Activated T-helper 1 cell treated with Interleukin-2 at 50 U/mL for 16 hours (primary cell): ENCODE measurements at places on chromosomes 2 and 18.

DNA sequence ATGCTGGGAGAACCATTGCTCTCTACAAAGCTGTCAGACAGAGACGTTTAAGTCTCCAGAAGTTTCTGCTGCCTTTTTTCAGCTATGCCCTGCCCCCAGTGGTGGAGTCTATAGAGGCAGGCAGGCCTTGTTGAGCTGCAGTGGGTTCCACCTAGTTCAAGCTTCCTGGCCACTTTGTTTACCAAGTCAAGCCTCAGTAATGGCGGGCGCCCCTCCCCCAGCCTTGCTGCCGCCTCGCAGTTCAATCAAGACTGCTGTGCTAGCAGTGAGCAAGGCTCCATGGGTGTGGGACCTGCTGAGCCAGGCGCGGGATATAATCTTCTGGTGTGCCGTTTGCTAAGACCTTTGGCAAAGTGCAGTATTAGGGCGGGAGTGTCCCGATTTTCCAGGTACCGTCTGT, 52.7 kb upstream of the SCYGR2 start:
- DNase-seq = no peak

DNA sequence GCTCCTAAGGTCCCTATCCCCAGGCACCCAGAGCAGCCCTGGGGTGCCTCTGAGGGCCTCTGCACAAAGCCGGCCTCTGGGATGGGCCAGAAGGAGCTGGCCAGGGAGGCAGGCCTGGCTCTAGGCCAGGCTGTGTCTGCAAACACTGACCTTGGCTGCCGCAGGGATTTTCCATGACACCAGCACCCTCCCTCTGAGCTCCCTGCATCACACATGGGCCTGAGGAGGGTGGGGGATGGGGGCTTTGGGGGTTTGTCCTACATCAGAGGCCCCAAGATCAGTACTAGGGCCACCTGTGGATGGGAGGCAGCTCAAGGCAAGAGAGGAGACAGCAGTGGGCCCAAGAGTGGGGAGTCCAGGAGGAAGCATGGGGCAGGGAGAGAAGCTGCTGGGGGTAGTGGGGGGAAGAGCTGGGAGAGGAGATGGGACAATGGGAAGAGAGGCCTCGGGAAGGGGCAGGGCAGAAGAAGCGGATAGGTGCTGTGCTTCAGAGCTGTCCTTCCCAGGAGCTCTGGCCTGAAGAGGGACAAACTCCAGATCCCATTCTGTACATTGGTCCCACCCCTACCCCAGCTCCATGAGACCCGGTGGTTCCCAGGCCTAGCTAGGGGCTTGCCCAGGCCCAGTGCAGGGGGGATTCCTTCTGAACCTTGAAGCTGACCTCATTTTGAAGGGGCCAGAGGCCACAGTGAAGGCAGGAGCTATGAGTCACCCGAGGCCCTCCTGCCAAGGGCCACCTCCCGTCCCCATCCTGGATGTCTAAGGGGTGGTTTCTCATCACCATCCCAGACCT, 28.0 kb downstream of the KCNK3 start:
- no peak for DNase-seq

DNA sequence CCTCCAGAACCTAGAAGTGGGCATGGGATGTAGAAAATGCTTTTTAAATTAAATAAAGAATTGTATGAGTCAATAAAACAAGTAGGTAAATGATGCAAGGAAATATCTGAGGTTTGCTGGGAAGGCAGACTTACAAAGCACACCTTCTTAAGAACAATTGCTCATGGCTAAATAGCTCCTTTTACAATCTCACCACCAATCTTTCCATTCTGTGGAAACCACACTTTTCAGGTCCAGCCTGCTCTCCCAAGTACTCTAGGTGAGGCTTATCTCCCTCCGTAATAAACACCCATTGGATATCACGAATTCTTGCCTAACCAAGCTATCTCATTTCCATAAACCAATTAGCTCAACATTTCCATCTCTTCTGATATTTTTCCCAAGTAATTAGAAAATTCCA, 91.5 kb upstream of the SLC8A1 start:
- no peak for DNase-seq

DNA sequence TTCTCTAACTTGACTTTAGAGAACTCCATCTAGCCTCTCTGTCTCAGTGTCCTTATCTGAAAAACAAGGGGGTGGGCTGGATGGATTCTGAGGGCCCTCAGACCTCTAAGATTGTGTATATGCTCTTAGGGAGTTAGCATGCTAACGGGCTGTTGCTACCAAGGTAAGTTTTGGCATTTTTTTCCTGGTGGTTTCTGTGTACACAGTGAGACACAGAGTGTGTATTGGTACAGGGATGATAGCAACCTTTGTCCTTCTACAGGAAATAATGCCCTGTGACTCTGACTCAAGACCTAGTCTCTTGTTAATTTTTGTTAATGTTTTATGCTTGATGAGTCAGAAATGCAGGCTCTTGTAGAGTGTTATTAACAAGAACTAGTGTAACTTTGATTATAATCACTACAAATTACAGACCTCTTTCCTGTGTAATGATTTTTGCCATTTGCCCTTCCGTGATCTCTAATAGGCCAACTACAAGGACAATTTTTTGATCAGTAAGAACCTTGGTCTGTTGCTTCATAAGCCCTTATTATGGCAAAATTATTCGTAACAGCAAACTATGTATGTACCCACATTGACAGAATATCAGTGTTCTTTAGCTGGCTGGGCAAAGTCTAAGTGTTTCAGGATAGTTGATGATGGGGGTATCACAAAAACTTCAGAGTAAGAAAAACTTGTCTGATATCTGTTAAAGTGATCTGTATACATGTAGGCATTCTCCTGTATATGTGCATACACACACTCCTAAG, 89.7 kb downstream of the SPTBN1 start:
- DNase-seq = no peak

DNA sequence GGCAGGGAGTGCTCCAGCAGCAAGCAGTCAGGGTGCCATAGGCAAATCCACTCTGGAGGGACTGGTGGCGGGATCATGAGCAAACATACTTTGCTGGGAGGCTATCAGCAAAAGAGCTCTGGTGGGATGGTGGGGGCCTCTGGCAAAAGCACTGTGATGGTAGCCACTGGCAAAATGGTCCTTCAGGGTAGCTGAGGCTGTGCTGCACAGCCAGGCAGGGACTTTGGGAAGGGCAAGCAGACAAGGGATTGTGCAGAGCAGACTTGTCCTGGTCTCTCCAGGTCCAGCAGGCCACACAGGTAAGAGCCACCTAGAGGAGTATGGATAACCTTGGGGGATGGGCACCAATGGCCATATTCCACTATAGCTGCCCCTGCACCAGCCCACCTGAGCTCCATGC, 129.4 kb upstream of the OTOS start:
- no peak for DNase-seq

- no peak for DNase-seq
Observed at GRCh38 chr2:41940060-41940744, 107.6 kb upstream of the PKDCC start.

- DNase-seq = no peak
Observed at GRCh38 chr2:121903037-121903689, 147.7 kb downstream of the TSN start.

DNA sequence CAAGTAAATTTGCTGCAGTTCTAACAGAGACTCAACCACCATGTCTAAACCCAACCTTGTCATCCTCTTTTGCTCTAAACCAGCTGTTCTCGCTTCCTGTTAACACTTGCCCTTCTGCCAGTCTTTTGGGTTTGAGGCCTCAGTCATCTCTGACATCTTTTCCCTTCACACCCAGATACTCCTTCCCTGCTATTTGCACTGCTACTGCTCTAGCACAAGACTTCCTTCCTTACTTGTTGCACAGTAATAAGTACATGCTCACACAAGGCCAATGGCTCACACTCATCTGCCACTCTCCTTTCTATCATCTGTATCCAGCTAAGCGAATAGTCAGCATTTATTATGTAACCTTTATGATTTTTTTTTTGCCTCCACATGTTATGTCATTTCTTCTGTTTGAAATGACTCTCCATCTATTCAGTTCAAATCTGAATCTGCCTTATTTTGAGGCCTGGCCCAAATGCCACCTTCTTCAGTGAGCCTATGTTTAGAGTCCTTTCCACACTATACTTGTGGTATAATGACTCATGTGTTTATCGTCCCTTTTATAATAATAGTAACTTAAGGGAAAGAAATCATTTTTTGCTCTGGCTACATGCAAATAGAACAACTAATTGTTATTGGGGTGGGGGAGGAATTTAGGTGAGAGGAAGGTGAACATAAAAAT, 22.5 kb upstream of the CDKL4 start:
- no peak for DNase-seq

DNA sequence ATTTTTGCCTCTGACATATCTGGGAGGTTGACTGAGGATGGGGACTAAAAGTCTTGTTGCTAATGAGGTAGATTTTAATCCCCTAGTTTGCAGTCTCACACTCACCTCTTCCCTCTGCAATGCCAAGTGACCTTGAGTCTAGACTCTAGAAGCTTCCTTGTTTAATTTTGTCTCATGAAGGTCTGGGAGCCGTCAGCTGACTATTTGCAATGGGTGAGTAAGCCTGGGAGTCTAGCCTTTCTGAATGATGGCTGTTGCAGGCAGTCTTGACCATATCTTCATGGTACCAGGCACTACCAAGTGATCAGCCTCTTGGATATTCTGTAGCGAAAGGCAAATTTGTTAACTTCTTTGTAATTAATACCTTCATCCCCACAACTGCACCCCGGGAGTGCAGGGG, 61.2 kb downstream of the ARHGAP15 start:
- DNase-seq = no peak

- peak; percentile 31 for DNase-seq
Observed at GRCh38 chr2:162073888-162074631, at the start of gene DPP4. DPP4 (minus strand) TSS chr2:162074215; CDS start chr2:162073981, 234 bp downstream.

DNA sequence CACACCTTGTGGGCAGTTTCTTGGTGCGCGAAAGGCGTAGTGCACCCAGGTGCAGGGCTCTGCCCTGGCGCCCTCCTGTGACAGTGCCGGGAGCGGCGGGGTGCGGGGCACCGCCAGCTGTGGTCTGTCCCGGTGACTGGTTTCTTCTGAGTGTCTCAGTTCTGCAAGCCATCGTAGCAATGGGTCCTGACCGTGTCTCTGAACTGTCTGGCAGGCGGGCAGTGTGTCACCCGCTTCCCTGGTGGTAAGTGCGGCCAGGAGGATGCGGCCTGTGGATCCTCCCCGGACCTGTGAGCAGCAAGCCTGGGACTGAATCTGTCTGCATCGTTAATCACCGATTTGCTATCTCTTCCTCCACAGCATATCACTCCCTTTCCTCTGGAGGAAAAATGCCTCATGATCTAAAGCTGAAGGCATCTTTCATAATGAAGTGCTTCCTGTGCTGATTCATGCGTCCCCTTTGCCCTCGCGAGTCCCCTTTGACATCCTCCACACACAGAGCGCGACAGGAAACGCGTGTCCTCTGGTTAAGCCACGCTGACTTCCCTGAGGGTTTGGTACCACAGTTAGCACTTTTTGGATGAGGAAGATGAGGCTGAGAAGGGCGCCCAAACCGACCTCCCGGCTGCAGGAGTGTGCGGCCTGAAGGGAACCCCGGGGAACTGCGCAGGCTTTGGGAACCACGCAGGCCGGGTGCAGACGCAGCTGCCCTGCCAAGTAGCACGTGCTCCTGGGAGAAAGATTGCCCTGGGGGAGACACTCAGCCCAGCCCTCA, 416.0 kb upstream of the HS6ST1 start:
- DNase-seq = no peak

GRCh38 chr2:76281156-76281841, 570.6 kb upstream of the GCFC2 start:
- no peak for DNase-seq

DNA sequence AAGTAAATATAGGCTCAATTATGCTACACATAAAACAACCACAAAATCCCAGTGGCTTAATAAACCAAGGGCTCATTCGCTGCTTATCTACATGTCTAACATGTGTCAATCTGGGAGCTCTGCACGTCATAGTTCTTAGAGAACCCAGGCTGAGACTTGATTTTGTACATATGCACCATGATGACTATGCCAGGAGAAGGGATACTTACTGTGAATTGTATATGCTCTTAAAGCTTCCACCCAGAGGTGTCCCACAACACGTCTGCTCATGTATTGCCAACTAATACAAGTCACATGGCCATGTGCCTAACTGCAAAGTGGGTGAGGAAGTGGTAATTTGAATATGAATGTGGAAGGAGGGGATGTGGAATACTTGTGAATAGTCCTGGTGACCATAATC, 262.1 kb downstream of the CPS1 start:
- DNase-seq = no peak

GRCh38 chr2:18551169-18551568, 9.3 kb downstream of the RDH14 start:
- no peak for DNase-seq

DNA sequence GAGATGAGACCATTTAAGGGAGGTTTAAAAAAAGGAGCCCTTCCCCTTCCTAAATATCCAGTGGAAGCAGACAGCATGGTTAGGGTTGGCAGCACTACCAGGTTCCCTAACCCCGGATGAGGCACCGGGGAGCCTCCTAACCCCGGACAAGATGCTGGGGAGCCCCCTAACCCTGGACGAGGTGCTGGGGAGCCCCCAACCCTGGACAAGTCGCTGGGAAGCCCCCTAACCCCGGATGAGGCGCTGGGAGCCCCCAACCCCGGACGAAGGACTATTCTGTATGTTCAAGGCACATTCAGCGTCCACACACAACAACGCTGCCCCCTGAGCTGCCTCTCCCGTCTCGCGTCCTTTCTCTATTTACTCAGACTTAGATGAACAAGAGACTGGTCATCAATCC, 51.9 kb downstream of the ANKMY1 start:
- no peak for DNase-seq
